Smooth muscle cell of the coronary artery (primary cell): ENCODE measurements at places on chromosomes 6 and 20. TPM values are rescaled to one million over a fixed set of nuclear protein-coding genes. Genes with fewer than 3 reads are reported as not detected.

Gene AHI1
- 12.9 and 18.3 TPM in 2 replicates for total RNA-seq

Gene COL11A2
- 0.08 and 0.12 TPM in 2 replicates for total RNA-seq

Gene ANGPT4
- total RNA-seq, result not detected in 2 replicates

Gene OPRM1
- not detected in 2 replicates for total RNA-seq

Gene SLC26A8
- under 0.01 TPM in 1 of 2 replicates, not detected in the other for total RNA-seq

Gene VAPB
- total RNA-seq, result 9.1 and 14.6 TPM in 2 replicates

Gene HLA-DQB1
- total RNA-seq, result not detected in 2 replicates

Gene CRISP2
- not detected in 2 replicates for total RNA-seq

Gene TFAP2B
- total RNA-seq, result not detected in 2 replicates

Gene SSTR4
- not detected in 2 replicates for total RNA-seq

Gene OLIG3
- total RNA-seq, result not detected in 2 replicates

Gene EFCAB8
- under 0.01 TPM in 2 replicates for total RNA-seq

Gene TPX2
- 1.2 and 40.1 TPM in 2 replicates for total RNA-seq

Gene PI3
- total RNA-seq, result not detected in 2 replicates

Gene KLHDC3
- 77.9 and 99.2 TPM in 2 replicates for total RNA-seq

Gene HLA-DRA
- 0.82 TPM in 1 of 2 replicates, not detected in the other for total RNA-seq

Gene FAM209A
- total RNA-seq, result not detected in 2 replicates

Gene TREML2
- total RNA-seq, result not detected in 2 replicates

Gene PEX3
- 15.0 and 24.8 TPM in 2 replicates for total RNA-seq

Gene KCNK15
- 1.1 and 14.9 TPM in 2 replicates for total RNA-seq

Gene SMAP1
- 10.6 and 20.1 TPM in 2 replicates for total RNA-seq

Gene ZNF831
- total RNA-seq, result not detected in 2 replicates

Gene OGFR
- total RNA-seq, result 24.1 and 39.2 TPM in 2 replicates

Gene MCCD1
- not detected in 2 replicates for total RNA-seq

Gene DYNLT2
- 0.45 and 0.47 TPM in 2 replicates for total RNA-seq

Gene SOX4
- 6.2 and 61.5 TPM in 2 replicates for total RNA-seq

Gene NMBR
- not detected in 2 replicates for total RNA-seq

Gene LY6G6F
- total RNA-seq, result not detected in 2 replicates

Gene PCK1
- not detected in 2 replicates for total RNA-seq
